HCEC 1CT (cell line): ENCODE measurements at places on chromosomes 11 and 22.

GRCh38 chr11:44887636-44888035, 63.0 kb downstream of the TP53I11 start:
- DNase-seq = no peak

GRCh38 chr11:44761551-44761961, 34.8 kb downstream of the TSPAN18 start:
- no peak for DNase-seq

DNA sequence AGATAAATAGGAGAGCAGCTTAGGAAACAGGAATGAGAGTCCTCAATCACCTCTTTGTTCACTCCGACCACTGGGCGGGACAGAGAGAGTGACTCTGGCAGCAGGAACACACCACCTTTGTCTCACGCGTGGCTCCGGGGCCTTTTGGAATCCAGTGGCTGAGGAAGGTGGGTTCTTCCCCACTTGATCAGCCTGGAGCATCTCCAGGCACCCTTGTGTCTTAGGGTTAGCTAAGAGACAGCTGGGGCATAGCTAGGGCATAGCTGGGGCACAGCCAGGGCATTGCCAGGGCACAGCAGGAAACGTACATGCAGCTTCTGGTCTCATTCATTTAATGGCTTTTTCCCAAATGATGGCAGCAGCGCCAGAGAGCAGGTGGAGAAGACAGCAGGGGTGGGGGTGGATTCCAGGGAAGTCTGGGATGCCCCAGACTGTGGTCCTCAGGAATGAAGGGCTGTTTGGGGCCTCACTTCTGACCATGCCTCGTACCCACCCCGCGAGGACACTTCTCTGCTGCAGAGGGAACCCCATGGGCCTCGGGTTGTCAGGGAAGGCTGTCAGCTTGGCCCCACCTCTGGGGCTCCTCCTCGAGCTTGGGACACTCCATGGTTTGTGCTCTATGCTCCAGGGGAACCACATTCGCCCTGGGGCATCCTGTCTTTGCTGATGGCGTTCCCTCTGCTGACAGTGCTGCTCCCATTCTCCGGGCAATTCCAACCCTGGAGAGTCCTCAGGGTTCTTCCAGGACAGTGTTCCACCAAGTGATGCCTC, 30.4 kb upstream of the SHANK2 start:
- DNase-seq = no peak

GRCh38 chr11:36002796-36003195, 58.9 kb downstream of the LDLRAD3 start:
- no peak for DNase-seq

- no peak for DNase-seq
Observed at GRCh38 chr11:10273738-10274137, 20.3 kb downstream of the SBF2 start.

- DNase-seq = no peak
Observed at GRCh38 chr11:66492161-66492865, 12.1 kb downstream of the DPP3 start.

DNA sequence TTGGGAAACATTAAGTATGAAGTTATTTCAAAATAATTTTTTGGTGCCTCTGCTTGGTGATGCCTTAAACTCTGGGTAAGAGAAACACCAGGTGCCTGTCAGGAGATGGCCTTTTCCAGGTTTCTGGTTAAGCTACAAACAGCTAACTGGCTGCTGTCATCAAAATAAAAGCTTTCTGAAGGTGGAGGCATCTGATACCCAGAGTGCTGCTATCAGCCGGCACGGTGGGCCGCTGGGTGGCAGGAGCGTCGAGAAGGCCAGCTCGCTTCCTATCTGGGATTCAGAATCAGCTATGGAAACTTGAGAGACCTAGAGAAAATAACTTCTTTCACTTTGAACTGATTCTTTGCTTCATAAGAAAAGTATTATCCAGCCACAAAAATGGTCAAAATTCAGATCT, 80.8 kb upstream of the PITPNB start:
- DNase-seq = no peak

GRCh38 chr11:2342981-2343380, 34.1 kb upstream of the CD81 start:
- DNase-seq = no peak

DNA sequence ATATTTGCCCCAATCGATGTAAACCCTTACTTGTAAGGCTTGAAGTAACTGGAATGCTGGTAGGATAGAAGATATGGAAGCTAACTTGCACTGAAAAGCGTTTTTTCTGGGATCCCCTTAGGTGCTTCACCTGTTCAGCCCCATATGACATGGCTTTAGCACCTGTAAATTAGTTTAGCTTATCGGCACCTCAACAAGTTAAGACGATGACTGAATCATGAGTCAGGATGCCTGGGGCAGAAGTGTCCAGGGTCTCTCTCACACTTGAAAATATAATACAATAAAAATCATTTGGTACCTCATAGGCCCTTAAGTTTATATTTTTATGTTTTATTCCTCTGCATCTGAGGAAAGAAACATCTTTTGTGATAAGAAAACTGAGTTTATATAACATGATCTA, 409.2 kb upstream of the LRRC4C start:
- no peak for DNase-seq

DNA sequence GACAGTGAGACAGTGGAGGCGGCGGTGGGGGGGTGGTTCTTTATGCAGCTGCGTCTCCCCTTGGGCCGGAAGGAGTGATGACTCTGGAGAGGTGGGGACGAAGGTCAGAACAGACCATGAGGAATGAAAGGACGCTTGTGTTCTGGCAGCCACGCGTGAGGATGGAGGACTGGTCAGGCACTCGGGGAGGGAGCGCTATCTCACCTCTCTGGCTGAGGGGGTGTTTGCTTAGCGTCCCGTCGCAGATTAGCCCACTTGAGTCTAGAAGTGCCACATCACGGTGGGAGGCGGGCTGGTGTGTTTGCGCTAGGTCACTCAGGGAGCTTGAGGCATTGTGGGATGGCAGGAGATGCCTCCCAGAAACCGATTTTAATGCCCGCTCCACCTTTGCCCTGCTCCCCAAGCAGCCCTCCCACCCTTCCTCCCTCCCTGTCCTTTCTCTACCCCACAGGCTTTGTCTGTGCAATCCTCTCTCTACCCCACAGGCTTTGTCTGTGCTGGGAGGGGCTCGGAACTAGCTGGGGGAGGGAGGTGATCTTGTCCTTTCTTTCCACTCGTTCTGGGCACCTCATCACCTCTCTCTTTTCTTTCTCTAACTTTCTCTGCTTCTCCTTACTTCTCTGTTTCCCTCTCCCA, 97.8 kb downstream of the PKNOX2 start:
- no peak for DNase-seq

GRCh38 chr11:74611369-74611861, 19.0 kb downstream of the POLD3 start:
- DNase-seq = peak; percentile 67

DNA sequence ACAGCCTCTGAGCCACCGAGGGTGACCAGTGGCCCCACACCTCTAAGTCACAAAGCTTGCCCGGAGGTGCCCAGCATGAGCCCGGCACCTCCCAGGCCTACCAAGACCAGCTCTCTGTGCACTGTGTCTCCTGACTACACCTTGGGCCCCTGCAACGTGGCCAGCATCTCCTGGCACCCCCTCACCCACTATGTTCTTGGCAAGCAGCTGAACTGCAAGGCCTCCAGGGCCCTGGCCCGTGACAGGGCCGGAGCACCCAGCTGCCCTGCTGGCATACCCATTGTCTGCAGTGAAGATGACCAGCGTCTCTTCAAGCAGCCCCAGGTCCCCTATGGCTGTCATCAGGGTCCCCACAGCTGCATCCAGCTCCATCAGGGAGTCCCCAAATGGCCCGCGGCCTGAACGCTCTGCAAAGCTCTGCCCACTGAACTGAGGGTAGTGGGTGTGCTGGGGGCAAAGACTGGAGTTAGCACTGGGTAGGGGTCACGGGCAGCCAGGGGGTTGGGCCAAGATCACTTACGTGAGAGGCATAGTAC, 1.6 kb downstream of the ARSA start:
- DNase-seq = no peak

- DNase-seq = no peak
Observed at GRCh38 chr11:66220566-66220935, 47.9 kb upstream of the RAB1B start.

DNA sequence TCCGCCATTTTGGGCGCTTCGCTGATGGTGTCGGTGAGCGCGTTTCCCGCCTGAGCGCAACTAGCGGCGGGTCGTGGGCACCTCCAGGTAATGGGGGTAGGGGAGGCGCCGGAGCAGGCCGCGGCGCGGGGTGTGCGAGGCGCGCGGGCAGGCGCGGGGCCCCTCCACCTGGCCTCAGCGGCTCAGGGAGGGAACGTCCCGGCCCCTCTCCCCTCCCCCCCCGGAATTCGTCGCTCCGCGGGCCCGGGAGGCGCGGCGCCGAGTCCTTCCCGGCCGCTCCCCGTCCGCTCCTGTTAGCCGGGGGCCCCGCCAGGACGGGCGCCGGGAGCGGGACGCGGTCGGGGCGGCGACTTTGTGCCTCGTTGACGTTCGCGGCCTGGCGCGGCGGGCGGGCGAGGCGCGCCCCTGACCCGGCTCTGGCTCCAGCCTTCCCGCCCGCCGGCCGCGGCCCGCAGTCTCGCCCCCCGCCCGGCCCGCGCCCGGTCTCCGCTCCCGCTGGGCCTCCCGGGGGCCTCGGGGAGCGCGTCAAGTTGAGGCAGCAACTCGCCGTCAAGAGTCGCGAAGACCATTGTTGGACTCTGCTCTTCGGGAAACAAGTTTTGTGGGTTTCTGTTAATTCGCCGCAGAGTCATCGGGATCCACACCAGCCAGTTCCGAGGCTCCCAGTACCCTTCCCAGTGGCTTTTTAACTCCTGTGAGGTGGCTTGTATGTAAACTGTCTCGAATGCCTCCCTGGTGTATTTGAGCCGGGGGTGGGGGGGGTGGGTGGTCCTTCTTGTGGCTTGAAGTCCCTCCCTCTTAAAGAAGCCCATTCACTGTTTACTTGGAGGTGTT, at the start of gene PPP6R3:
Gene PPP6R3, plus strand, starts transcription at position 12 of the 834 bp plus-strand sequence. CDS start 76,913 bp downstream, outside the sequence.
- DNase-seq = no peak

GRCh38 chr11:17004486-17005148, 9.6 kb downstream of the PLEKHA7 start:
- DNase-seq = no peak

- no peak for DNase-seq
Observed at GRCh38 chr11:70158757-70159389, 44.2 kb upstream of the FADD start.

DNA sequence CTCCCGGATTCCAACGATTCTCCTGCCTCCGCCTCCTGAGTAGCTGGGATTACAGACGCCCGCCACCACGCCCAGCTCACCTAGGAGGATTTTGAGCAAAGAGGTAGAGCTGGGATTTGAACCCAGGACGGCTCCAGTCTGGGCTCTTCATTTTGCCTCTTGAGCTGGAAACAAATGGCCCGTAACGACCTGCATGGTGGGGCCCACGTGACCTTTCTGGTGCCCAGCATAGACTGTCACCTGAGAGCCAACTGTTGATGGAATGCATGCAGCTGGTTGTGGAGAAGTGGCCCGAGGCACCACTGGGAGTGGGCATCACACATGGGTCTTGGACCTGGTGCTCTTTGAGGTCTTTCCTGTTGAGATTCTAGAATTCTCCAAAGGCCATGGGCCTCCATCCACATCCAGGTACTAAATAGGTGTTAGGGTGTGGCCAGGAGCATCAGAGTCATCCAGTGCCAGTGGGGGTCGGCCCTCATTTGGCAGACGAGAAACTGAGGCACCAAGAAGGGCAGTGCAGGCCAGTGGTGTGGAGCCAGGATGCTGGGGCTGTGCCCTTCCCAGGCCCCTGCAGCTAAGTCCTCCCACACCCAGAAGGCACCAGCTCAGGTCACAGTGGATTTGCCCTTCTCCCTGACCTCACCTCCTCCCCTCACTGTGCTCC, 3.9 kb downstream of the ATF4 start:
- DNase-seq = peak; percentile 39
